ENCODE measurements at places on chromosomes 4 and X.

- DNase-seq, result no peak
Measured at GRCh38 chr4:86326400-86326799, 33.5 kb downstream of the MAPK10 start.

GRCh38 chr4:111652236-111652635 lies 493.0 kb upstream of the FAM241A start:
- DNase-seq, result no peak

GRCh38 chr4:39367166-39367565 lies 1.0 kb upstream of the RFC1 start:
- no peak for DNase-seq

DNA sequence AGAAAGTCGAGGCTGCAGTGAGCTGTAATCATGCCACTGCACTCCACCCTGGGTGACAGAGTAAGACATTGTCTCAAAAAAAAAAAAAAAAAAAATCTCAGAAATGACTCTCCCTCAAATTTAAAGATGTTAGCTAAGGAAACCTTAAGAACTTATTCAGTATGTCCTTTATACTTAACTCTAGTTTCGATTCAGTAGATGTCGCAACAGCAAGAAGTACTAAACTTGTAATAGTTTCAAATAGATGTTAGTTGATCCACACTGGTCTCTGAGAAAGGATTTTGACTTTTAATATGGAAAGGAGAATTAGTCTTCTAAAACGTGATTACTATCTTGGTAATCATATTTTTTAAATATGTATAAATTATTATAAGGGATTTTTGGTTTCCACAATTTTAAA lies 29.6 kb downstream of the NKX3-2 start:
- no peak for DNase-seq

DNA sequence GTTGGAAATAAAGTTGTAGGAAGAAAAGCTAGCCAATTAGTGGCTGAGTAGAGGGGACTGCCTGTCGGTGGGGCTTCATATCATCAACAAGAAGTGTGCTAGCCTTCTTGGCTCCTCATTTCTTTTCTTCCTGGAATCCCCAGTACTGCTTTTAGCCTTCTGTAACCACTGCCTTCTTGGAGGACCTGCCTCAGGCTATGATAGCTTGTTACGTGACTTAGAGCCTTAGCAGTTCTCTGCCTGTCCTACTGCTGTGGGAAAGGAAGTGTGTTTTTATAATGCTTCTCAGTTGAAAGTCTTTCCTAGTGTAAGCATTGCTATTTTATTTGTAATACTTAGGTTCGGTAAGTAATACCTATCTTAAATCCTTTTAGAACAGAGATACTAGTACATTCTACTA lies 61.9 kb downstream of the LARP1B start:
- DNase-seq, result no peak

DNA sequence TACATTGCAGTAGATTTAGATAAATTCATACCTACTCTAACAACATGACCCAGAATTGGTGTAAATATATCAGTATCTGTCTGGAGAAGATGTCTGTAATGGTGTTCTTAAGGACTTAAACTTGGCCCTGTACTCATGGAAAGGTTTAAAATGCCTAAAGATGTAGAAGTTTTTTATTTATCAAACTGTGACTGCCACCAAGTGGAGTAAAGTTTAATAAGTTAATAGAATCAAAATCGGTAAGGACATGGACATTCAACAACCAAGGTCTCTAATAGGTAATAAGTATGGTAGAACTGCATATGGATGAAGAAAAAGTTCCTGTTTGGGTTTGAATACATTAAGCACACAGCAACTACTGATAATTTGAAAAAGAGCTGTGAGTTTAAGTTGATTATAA lies 474.0 kb upstream of the NDST3 start:
- DNase-seq, result no peak

GRCh38 chr4:150123087-150123486 lies 44.8 kb downstream of the DCLK2 start:
- DNase-seq, result no peak

- no peak for DNase-seq
Measured at GRCh38 chr4:46549125-46549524, 159.2 kb upstream of the GABRA2 start.

- no peak for DNase-seq
Measured at GRCh38 chrX:148755111-148755510, 254.7 kb downstream of the AFF2 start.

- no peak for DNase-seq
Measured at GRCh38 chr4:87092389-87093141, 127.9 kb downstream of the KLHL8 start.

- DNase-seq, result no peak
Measured at GRCh38 chrX:13208281-13208935, 111.4 kb downstream of the ATXN3L start.

GRCh38 chrX:11138498-11139390 lies 27.6 kb downstream of the HCCS start:
- DNase-seq, result no peak

DNA sequence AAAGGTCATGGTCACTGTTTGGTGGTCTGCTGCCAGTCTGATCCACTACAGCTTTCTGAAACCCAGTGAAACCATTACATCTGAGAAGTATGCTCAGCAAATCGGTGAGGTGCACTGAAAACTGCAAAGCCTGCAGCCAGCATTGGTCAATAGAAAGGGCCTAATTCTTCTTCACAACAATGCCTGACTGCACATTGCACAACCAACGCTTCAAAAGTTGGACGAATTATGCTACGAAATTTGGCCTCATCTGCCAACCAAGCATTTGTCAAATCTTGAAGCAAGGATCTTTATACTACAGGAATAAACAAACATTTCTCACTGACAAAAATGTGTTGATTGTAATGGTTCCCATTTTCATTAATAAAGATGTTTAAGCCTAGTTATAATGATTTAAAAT lies 90.4 kb downstream of the EIF4E start:
- DNase-seq, result no peak

- no peak for DNase-seq
Measured at GRCh38 chrX:105658136-105658535, 164.2 kb upstream of the NRK start.

DNA sequence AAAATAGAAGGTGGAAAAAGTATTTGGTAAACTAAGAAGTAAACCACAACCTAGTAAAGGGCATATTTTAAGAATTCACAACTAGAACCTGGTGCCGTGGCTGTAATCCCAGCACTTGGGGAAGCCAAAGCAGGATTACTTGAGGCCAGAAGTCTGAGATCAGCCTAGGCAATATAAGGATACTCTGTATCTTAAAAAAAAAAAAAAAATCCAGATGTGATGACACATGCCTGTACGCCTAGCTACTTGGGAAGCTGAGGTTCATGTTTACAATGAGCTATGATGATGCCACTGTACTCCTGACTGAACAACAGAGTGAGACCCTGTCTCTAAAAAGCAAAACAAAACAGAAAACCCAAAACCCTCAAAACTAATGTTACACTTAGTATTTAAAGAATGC lies 294.9 kb upstream of the ZCCHC13 start:
- DNase-seq, result no peak

DNA sequence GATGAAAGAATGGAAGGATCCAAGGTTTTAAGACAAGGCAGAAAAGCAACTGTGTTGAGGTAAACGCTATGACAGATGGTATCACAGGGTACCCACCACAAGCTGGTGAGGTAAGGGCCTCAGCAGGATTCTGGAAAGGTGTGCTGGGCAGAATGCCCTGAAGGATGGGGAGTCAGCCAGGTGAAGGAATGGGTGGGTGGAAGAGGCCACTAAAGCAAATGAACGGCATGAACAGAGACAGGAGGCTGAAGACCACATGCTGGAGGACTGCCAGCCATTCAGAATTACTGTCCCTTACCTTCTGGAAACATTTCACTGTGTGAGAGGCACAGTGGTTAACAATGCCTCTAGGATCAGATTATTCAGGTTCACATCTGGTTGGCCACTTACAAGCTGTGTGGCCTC lies 23.6 kb downstream of the GPRIN3 start:
- no peak for DNase-seq

- DNase-seq, result no peak
Measured at GRCh38 chrX:151515237-151515636, 48.2 kb upstream of the PASD1 start.

- no peak for DNase-seq
Measured at GRCh38 chr4:10336471-10336870, 120.8 kb downstream of the ZNF518B start.

DNA sequence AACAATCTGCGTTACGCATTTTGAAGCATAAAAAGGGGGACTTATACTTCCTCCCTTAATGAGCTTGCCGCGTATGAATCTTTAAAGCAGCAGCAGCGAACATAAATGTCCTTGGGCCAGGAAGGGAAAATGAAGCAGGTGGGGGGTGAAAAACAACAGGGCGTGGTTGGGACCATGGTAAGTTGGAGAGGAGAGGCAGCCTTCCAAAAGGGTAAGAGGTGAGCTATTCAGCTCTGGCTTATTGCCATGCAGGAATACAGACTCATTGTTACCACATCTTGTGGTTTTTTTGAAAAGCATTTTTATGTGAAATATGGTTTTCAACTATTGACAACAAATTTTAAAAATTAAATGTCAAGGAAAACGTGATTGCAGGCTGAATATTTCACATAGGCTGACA lies 710.7 kb upstream of the FAM241A start:
- no peak for DNase-seq

DNA sequence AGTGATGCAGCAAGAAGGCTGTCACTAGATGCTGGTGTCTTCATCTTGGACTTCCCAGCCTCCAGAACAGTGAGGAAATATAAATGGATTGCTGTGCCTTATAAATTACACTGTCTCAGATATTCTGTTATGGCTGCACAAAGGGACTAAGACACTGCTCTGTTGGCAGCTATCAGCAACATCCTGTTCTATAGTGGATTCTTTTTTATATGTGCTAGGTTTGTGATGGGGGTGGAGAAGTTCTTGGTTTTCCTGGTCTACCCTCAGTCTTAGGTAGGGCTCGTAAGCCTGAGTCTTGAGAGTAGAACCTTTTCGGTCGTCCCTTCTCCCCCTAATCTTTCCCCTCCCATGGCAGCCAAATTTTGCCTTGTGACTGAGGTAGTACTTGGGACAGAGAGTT lies 17.3 kb downstream of the STIM2 start:
- DNase-seq, result no peak

- DNase-seq, result no peak
Measured at GRCh38 chrX:13579661-13580060, 10.3 kb downstream of the EGFL6 start.

- DNase-seq, result peak; percentile 62
Measured at GRCh38 chrX:110407910-110408545, 49.4 kb downstream of the RTL9 start.

Measured in H1 (cell line).